ENCODE measurements at places on chromosomes 5 and 9. TPM values are rescaled to one million over a fixed set of nuclear protein-coding genes. Genes with fewer than 3 reads are reported as not detected.

Gene GMCL2
- total RNA-seq: not detected

Gene ZNF483
- 0.45 TPM for total RNA-seq

Gene TSLP
- total RNA-seq: not detected

Gene PIP5KL1
- total RNA-seq: 2.0 TPM

Gene SLC25A51
- total RNA-seq: 18.8 TPM

Measured in A549 treated with Mapracorat at 1 μM for 4 hours (cell line).